ENCODE measurements at places on chromosomes 13 and 19.

DNA sequence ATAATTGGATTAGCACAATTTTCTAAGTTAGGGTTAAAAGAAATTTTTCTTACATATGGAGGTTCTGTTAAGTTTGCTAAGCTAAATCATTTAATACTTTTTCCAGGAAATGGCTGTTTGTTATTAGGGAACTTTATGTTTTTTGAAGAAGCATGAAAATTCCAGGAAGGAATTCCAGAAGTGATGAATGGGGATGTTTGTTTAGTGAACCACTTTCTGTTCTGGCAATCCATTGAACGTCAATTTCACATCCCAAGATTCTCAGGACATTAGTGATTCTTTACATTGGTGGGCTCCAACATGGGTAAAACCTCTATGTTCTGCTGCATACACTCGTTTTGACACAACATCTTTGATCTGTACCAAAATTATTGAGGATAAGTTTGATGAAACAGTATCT is 534.4 kb downstream of the IRS2 start:
- no peak for DNase-seq

- no peak for DNase-seq
Measured at GRCh38 chr13:74114641-74115040, 19.6 kb downstream of the KLF12 start.

GRCh38 chr19:18852648-18853047 is 20.9 kb downstream of the UPF1 start:
- no peak for DNase-seq

DNA sequence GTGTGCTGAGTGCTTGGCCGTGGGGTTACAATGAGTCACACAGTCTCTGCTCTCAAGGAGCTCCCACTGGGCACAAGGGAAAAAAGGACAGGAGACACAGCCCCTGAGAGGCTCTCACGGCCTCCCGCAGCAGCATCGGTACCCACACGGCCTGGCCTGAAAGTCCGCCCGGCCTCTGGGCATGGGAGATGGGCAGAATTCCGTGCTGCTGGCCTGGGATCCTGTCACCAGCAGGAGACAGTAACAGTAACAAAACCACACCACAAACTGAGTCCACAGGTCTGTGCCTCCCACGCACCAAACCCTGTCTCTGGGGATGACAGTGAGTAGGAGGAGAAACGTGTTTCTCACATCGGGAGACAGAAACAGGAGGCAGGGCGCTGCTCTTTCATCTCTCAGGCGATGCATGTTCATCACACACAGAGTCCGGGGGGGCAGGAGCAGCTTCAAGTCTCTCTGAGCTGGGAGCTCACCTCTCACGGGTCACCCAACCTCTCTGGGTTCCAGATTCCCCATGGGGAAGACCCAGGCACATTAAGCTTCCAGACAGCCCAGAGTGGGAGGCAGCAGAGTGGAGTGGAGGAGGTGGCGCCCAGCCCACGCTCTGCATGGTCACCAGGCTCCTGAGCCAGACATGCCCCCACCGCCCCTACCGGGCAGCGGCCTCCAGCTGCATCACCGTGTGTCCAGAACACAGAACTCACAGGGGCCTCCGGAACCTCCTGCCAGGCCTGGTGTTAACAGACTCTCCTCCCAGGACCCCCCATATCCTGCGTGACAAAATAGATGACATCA is 124.7 kb upstream of the VSTM2B start:
- no peak for DNase-seq

DNA sequence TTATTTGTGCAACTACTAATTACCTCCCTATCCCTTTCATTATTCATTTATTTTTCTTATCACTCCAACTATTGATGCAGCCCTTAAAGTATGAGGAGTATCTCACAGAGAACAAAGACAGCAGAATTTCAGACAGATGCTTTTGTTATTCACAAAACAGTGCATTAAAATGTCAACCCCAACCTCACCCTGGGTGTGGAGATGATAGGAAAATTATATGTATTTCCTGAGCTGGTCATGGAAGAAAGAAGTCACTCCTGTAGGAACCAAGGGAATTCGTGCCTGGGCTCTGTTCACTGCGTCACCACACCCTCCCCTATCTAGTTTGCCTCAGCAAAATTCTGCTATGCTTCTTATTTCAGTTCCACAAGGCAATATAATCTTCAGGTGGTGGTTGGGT is 315.5 kb downstream of the OXGR1 start:
- DNase-seq = no peak

DNA sequence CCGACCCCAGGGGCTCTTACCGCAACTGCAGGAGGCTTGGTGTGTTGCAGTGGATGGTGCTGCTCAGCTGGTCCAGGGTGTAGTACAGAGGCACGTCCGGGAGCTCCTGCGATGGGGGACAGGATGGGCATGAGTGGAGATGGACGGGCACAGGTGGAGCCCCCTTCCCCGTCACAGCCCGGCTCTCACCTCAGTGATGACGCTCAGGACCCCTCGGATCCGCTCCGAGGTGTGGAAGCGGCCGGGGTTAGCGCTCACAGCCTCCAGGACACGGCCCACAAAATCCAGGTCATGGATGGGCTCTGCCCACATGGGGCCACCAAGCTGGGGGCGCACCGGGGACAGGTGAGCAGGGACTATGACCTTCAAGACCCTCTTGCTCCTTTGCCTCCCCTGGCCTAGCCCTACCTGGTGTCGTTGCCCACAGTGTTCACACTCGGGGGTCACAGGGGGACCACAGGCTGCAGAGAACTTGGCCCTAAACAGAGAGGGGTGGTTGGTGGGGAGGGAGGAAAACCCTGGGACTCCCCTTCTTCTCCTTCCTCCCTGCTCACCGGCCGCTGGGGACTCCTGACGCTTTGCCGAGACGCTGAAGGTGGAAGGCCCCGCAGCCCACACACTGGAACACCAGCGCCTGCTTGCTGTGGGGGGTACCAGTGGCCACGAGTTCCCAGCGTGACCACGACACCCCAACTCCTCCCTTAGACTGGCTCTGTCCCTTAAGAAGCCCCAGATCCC is 6.9 kb upstream of the LYL1 start:
- no peak for DNase-seq

GRCh38 chr13:44837250-44837649 is 152.0 kb downstream of the NUFIP1 start:
- no peak for DNase-seq

- no peak for DNase-seq
Measured at GRCh38 chr19:434152-434960, 25.4 kb upstream of the C2CD4C start.

GRCh38 chr19:35040826-35041547 is 534 bp upstream of the HPN start:
- DNase-seq = peak; percentile 97

DNA sequence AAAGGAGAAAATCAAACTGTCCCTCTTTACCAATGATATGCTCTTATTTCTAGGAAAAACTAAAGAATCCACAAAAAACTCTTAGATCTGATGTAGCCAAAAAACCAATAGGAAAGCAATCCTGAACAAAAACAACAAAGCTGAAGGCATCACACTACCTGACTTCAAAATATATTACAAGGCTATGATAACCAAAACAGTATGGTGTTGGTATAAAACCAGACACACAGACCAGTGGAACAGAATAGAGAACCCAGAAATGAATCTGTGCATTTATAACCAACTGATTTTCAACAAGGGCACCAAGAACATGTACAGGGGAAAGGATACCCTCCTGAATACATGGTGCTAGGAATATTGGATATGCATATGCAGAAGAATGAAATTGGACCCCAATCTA is 9.7 kb upstream of the ZNF546 start:
- no peak for DNase-seq

DNA sequence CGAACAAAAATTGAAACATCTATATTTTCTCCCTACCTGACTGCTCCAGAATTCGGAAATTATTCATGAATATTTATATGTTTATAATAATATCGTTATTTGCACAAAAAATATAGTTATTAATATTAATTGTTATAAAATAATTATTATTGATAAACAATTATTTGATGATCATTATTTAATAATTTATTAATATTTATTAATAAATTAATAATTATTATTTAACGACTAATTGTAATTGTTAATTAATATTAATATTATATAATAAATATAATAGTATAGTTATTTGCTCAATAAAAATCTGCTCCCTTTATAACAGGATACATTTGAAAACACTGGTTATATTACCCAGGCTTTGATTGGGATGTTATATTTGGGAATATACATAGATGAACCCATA is 14.3 kb downstream of the CEACAM6 start:
- no peak for DNase-seq

GRCh38 chr13:22064854-22065620 is 394.2 kb downstream of the FGF9 start:
- DNase-seq = no peak

- no peak for DNase-seq
Measured at GRCh38 chr19:15863272-15863671, 34.6 kb downstream of the CYP4F2 start.

DNA sequence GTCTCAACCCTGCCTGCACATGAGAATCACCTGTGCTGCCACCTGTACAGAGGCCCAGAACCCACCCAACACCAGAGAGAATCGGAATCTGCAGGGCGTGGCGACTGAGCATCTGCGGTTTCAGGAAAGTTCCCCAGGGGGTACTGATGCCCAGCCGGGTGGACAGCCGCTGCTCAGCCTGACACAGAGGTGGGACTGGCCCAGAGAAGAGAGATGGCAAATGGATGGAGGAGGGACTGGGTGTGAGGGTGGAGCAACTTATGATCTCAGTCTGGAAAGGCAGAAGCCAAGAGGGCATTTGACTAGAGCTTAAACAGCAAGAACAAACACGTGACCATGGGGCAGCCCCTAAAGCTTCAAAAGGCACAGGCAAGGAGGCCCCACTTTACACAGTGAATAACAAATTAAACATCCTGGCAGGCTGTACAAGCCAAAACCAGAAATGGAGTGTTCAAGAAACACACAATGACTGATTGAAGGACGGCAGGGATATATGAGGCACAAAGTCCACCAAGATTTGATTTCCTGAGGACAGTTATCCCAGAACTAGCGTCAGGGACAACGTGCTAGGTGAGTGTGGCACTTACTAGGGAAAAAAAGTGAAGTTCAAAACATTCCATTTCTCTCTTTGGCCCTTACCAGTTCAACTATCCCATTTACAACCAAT is 3.1 kb downstream of the RANBP3 start:
- no peak for DNase-seq

DNA sequence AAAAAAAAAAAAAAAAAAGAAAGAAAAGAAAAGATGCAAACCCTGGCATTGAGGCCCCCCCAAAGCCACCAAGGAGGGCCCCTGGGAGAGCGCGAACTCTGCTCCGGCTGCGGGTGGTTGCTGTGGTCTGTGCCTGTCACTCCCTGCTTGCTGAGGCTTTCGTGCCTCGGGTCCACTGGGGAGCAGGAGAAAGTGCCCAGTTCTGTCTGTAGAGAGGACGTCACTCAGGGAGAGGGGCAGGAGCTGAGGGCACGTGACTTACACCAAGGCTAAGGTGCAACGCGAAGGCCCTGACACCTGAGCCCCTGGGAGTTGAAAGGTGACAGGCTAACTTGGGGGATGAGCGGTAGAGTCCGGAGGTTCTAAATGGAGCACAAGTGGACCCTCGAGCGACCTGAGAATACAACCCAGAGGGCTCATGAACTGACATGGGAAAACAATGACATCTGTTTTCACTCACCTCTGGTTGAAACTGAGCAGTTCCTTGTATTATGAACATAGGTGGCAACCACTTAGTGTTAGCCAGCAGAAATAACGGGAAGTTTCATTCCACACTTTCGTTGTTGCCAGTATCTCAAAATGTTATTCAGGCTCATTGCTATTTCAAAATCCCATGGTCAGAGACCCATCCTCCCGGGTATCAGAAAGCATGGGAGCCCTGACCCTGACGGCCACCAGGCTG is 69.2 kb upstream of the TM9SF2 start:
- DNase-seq = no peak

DNA sequence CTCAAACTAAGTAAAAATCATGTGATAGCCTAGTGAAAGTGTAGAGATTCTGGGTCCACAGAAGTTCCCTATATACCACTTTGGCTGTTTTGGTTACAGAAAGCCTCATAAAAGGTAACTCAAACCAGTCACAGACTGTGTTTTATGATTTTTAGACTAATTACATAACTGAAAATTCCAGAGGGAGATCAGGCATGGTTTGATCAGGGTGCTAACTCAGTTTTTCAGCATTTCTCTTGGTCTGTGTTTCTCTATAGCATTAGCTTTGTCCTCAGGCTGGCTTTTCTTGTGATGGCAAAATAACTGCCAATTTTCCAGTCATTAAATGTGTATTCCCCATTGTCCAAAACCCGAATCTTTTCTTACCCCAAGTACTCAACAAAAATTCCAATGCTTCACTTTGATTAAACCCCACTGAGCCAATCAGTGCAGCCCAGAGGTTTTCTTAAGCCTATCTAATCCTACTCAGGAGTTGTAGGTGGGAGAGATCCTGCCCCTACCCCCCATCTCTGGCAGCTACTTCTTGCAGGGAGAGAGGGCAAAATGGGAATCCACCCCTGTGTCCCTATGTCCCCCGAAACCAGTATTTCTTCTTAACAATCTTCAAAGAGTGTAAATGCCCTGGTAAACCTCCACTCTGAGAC is 8.6 kb upstream of the FXYD3 start:
- DNase-seq = no peak

DNA sequence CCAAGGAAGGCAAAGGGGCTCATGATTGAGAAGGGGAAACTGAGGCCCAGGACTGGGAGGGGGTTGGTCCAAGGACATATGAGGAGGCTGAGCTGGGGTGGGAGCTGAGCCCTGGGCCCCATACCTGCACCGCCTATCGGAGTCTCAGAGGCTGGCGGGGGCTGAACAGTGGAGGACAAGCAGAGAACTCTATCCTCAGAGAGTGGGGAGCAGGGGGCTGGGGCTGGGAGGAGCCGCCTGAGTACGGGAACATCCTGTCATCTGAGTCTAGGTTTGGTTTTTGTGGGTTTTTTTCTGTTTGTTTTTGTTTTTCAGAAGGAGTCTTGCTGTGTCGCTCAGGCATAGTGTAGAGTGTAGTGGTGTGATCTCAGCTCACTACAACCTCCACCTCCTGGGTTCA is 6.2 kb downstream of the ARRDC2 start:
- no peak for DNase-seq

DNA sequence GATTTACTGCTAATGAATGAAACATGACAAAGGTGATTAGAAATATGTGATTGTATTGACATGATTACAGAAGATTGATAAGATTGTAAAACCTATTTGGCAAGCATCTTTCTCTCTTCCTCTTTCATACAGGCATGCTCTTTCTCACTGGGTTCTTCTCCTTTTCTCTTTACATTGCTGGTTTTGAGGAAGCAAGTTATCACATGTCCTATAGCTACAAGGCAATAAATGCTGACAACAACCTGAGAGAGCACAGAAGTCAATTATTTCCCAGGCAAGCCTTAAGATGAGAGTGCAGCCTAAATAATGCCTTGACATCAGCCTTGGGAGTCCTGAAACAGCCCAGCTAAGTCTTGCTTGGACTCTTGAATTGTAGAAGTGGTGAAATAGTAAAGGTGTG is 875.0 kb downstream of the SLITRK1 start:
- DNase-seq = no peak

DNA sequence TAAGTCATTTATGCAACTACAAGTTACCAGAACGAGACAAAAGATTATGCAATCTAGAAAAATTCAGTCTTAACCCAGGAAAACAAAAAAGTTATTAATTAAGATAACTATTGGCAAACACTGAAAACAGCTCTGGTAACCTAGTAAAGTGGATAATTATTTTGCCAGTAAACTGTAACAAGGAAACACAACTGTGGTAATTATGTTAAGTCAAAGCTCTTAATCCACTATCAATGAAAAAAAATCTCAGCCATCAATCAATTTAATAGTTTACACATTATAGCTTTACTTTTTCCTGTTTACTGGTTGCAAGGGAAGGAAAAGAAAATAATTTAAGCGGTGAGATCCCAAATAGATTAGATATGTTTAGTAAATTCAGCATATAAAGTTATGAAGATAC is 11.2 kb downstream of the EXOSC8 start:
- DNase-seq = no peak

GRCh38 chr19:50565984-50566903 is 2.0 kb downstream of the LRRC4B start:
- no peak for DNase-seq

Data from Right ventricle myocardium superior (tissue), 1 donor.